IPS DF 6.9 (cell line): ENCODE measurements at places on chromosomes 12 and 14.
A peak's percentile ranks its signal among the peaks of the same experiment; 100 is the strongest.

- peak; percentile 48 for DNase-seq
These were observed 8.8 kb upstream of the CHGA start for GRCh38 chr14:92914087-92914656.

DNA sequence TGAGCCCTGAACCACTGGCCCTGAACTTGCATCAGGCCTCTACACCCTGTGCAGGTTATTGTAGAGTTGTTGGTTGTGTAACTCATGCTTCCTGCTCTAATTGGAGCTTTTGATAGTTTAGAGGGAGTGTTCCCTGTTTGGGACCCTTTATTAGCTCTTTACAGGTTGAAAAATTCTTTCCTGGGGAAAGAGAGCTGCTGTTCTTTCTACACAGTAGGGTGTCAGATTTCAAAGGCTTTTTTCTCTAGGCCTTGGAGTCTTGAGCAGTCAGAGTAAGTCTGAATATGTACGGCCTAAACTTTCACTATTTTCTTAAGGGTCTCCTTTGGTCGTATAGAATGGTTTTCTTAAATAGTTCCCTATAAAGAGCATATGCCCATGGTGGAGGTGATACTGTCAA is 60.8 kb upstream of the NEDD1 start:
- DNase-seq, result no peak

DNA sequence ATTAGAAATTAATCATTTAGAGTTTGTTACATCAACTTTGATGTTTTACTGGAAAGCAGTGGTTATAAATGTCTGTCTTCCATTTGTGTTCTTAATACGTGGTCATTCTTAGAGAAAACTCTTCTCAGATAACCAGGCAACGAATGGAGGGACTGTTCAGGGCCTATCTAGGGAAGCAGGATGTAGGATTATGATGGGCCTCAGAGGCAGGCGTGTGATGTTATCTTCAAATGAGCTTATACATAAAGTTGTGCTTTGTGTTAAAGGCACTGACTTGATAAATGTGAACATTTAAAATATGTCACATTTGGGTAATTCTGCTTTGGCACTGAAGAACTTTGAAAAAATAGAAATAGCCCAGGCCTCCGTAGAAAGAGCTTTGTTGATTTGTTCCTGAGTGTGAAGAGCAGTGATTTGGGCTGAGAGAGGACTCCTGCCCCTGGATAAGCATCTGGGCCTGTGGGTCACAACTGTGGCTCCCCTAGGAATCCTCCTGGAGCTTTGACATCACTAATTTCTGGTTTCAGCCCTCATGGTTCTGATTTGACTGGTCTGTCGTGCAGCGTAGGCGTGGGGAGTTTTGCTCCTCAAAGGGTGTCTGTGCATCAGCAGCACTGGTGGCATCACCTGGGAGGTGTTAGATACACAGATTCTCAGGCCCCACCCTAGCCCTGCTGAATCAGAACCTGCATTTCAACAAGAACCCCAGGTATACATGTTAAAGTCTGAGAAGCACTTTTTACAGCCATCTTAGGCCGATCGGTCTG is 55.4 kb downstream of the SAMD4A start:
- DNase-seq, result no peak

- no peak for DNase-seq
These were observed 14.4 kb upstream of the OR6C65 start for GRCh38 chr12:55385891-55386290.

DNA sequence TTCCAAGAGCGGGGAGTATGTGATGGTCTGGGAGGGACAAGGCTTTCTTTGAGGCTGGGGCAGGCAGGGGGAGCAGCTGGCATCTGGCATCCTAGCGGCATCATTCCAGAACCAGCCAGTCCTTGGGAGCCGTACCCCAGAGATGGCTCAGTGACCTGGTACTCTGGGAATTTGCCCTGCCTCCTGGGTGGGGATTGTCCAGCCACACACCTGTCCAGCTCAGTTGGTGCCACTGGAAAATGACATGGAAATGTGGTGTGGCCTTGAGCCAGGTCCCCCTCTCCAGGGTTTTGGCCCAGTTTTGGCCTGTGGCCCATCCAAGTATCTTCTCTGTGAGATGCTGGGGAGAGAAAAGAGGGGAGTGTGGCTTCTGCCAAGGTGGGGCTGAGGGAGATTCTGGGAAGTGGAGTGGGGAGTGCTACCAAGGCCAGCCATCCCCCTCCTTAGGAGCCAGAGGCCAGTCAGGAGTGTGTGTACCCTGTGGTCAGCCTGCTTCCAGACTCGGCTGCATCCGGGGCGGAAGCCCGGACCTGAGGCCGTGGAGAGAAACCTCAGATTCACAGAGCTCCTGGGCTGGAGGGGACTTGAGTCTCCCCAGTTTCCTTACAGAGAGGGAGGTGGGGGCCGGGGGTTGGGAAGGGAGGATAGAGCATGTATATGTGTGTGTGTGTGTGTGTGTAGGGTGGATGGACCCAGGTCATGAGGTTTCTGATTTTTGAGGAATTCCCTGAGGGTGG is 14.7 kb upstream of the KRT80 start:
- no peak for DNase-seq

DNA sequence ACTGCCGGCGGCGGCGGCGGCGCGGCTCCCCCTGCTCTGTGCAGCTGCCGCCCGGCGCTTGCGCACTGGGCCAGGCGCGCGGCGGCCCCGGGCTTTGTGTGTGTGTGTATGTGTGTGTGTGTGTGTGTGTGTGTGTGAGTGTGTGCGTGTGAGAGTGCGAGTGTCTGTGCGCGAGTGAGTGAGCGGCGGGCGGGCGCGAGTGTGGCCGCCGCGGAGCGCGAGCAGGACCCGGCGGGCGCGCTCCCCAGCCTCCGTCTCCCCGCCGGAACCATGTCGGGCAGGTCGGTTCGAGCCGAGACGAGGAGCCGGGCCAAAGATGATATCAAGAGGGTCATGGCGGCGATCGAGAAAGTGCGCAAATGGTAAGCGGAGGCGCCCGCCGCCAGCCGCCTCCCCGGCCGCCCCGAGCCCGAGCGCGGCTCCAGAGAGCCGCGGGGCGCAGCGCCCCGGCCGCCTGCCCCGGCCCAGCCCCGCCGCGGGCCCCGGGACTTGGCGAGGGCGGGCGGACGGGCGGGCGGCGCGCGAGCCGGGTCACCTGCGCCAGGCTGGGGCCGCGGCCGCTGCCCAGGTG is at the start of gene BCL7A:
Gene BCL7A (plus strand): TSS at position 63 of the 571 bp plus-strand sequence. CDS start 208 bp downstream, at position 271.
- no peak for DNase-seq

GRCh38 chr14:88426271-88426670 is 40.8 kb downstream of the SPATA7 start:
- no peak for DNase-seq

GRCh38 chr12:131095826-131096680 is 142.3 kb downstream of the ADGRD1 start:
- DNase-seq, result no peak

- no peak for DNase-seq
These were observed 353.5 kb downstream of the TMEM132D start for GRCh38 chr12:129550353-129550752.

- no peak for DNase-seq
These were observed 11.4 kb downstream of the PRORP start for GRCh38 chr14:35133542-35134328.

DNA sequence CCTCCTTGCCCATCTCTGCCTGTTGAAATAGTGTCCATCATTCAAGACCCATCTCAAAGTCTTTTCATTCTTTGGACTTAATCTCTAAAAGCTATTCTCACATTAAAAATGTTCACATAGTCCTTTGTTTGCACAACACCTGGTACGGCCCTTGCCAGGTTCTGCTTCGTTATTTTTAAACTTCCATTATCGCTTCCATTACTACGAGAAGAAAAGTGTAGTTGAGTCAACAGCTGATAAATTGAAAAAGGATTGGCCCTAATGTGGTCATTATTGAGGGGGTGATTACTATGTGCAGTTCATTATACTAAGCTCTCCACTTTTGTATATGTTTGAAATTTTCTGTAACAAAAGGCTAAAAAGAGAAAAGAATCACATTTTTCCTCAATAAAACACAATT is 17.8 kb downstream of the KCNJ8 start:
- DNase-seq, result no peak

DNA sequence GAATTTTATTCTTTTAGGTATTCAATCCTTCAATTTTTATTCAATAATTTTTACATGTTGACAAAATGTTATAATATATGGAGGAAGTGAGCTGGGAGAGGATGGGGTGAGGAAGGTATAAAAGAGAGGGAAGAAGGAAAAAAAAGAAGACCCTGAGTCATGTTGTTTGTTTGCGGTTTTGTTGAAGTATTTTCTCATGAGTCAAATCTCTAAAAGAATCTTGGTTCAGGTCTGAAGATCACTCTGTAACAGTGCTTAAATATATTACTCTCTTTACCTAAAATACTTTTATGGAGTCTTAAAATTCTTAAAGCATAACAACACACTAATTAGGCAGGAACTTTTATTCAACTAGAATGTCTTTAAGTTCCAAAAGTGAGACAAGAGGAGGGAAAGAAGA is 489.6 kb upstream of the GARIN6 start:
- DNase-seq, result no peak

DNA sequence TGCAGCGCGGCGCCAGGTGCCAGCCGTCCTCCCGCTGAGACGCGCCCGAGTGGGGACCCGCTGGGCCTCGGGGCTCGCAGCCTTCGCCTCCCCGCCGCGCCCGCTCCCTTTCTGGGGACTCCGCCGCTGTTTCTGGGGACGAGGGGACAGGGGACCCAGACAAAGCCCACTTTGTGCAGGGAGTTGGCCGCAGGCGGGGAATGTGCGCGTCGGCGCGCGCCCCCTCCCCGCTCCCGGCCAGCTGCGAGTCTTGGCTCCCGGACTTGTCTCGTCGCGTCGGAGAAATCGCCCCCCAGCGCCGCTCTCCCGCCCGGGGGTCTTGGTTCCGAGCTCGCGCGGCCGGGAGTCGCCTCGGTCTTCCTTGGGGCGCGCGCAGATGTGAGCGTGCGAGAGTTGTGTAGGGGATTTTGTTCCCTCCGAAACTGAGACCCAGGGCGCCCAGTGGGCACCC is 717 bp downstream of the VASH1 start:
- no peak for DNase-seq

DNA sequence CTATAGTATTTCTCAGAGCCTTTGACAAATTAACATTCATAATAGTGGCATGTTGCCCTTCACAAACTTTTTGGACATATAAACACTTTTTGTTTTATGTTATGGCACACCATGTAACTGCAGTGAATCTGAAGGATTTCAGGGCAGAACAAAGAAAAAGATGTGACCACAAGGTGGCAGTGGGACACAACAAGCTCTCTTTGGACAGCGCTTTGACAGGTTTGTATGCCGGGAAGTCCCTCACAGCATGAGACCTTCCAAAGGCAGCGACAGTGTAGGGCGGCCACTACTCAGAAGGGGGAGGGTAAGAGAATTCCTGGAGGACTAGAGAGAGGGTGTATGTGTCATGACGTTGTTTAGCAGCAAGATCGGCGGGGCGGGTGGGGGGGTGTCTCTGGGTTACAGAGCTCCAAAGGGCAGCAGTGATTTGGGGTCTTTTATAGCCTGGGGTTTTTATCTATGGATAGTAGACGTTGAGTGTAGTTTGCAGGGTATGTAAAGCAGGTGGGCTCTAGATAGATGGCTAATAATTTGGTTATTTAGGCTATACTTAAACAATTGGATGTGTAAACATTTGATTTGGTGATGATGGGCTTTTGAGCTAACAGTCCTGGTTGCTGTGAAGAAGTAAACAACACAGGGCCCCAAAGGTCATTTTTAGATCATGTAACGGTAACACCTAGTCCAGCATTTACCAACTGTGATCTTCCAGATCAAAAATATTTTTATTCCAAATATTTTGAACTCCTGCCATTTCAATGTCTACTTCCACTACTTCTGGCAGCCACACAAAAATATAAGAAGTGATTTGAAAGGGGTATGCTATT is 22.9 kb downstream of the ETFBKMT start:
- DNase-seq, result peak; percentile 91

- DNase-seq, result no peak
These were observed 111.0 kb downstream of the BBS10 start for GRCh38 chr12:76237086-76237701.

GRCh38 chr12:793037-793436 is 40.7 kb downstream of the WNK1 start:
- DNase-seq, result no peak

DNA sequence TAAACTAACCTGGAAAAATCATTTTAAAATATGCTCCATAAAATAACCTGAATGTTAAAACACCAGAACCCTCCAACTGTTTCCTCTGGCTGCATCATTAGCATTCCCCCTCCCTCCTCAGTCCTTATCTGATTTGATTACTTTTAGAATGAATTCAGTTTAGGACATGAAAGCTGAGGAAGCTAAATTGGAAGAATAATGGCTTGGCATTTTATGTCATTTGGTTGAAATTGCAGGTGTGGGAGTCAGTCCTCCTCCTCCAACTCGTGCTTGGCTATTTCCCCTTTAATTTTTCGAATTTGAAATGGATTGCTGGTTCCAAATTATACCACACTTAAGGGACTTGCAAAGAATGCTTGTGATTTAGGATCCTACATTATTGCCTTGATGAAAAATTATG is 473.0 kb upstream of the STXBP6 start:
- no peak for DNase-seq

DNA sequence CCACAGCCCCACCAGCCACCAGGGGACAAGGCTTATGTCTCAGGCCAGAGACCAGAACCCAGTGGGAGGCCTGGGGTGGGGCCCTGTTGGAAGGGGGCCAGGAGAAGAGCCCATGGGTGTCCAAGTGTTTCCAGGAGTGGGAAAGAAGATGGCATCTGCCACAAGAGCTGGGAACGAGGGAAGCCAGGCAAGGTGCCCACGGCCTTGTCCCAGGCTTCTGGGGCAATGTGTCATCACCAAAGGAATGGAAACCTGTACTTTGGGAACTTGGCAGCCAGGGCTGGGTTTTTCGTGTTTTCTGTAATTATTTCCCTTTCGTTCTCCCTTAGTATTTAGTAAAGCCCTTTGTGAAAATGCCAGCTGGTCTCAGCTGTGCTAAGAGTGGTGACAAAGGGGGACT is 5.3 kb upstream of the PGF start:
- DNase-seq, result no peak

- no peak for DNase-seq
These were observed 354.0 kb downstream of the FLRT2 start for GRCh38 chr14:85883966-85884365.

- no peak for DNase-seq
These were observed 638.6 kb downstream of the BCL11B start for GRCh38 chr14:98633380-98633779.

GRCh38 chr12:57227315-57228115 is 2.0 kb upstream of the SHMT2 start:
- no peak for DNase-seq

GRCh38 chr12:77300811-77301210 is 235.4 kb upstream of the E2F7 start:
- DNase-seq, result no peak

- DNase-seq, result no peak
These were observed 116.2 kb upstream of the FRMD6 start for GRCh38 chr14:51535443-51536044.

- DNase-seq, result no peak
These were observed 38.9 kb downstream of the DAD1 start for GRCh38 chr14:22549981-22550673.

DNA sequence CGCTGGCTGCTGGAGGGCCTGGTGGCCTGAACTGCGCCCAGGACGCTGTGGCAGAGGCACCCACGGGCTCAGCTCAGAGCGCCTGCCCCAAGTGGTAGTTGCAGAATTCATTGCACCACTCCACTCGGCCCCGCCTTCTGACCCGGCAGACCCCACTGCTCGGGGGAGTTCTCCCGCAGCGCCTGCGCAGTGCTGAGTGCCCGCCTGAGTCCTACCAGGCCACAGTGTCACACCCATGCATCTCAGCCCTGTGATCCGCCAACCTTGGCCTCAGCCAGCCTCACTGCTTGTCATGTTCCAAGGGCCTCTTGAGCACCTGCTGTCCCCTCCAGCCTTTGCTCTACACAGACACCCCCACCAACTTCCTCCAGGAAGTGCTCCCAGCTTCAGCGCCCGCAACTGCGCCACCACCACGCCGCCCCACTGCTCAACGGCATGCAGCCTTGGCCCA is 12.2 kb downstream of the DEGS2 start:
- DNase-seq, result no peak
